CD4-positive, alpha-beta T cell treated with Interleukin-2 at 100 ng/mL for 4 hours (primary cell): ENCODE measurements at places on chromosomes 4 and X.

- DNase-seq, result no peak
Observed at GRCh38 chr4:122052677-122053076, 99.5 kb upstream of the BLTP1 start.

- DNase-seq, result peak; percentile 82
Observed at GRCh38 chrX:154748712-154749339, 2.1 kb downstream of the GAB3 start.

DNA sequence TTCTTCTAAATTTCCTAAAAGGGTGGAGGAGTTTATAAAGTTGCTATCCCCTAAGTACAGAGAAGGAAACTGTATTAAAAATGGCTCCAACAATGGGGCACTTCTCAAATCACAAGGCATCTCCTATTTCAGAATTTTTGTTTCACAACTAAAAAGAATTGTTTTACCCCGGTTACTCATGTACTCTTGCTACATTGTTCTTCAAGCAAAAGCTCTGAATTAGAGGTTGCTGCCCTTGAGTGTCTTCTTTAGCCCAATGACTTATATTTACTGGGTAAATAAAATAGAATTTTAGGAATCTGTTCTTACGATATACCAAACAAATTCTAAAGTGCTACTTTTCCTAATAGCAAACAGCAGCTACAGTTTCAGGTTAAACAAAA is 67.5 kb downstream of the PPEF2 start:
- DNase-seq, result no peak

- no peak for DNase-seq
Observed at GRCh38 chr4:176840166-176840565, 47.4 kb upstream of the VEGFC start.

DNA sequence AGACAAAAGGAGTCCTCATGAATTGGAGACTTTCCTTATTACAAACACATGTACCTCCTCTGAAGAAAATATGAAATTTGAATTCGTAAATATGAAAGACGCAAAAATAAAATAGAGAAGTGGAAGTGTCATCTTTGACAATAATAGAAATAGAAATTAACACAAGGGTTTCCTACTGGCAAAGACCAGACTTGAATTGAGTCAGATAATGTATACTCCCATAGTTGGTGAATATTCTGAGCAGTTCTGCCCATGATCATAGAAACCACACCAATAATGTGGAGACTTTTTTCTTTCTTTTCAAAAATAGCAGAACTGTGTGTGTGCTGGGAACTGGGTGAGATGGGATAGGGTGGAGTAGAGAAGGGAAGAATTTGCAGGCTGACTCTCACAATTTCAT is 277.7 kb upstream of the TET2 start:
- DNase-seq, result no peak

- no peak for DNase-seq
Observed at GRCh38 chrX:1181170-1181569, 31.3 kb downstream of the CRLF2 start.

DNA sequence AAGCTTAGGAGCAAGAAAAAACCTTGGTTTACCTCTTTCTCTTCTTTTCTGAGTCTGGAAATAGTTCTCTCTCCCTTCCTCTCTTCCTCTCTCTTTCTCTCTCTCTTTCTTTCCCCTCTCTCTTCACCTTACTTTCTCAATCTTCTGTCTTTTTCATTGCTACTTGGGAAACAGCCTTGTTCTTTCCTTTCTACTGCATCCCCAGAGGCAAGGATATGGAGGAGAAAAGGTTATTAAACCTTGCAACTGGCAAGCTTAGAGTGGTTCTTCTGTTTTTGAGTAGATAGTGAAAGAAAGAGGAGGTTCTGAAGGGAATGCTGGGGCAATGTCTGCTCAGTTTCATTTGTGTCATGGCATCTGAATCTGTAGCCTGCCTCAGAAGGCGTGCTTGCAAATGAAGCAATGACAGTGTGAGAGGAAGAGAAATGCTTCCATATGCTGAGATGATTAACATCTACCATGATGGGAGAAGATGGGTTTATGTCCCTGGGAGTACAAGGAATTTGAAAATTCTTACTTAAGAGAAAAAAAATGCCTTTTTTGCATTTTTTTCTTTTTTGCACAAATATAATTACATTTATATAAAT is 190.6 kb downstream of the CEP135 start:
- DNase-seq, result no peak

GRCh38 chr4:113008135-113008534 is 41.3 kb upstream of the ANK2 start:
- no peak for DNase-seq

- no peak for DNase-seq
Observed at GRCh38 chr4:128521156-128521555, 233.5 kb upstream of the PGRMC2 start.

DNA sequence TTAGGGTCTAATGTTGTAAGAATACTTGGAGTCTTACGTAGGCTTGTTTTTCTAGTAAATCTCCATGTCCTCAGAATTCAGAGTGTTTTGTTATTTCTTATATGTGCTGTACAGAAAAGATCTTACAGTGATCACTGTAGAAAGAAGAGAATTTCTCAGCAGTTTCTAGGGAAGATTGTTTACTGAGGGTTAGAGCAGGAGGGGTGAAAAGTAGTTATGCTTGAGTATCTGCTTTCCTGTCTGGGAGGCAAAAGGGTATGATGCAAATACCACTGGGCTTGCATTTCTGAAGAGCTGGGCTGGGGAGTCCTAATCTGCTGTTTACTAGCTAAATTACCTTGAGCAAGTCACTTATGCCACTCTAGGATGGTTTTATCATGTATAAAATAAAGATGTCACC is 78.2 kb downstream of the BEND4 start:
- no peak for DNase-seq

DNA sequence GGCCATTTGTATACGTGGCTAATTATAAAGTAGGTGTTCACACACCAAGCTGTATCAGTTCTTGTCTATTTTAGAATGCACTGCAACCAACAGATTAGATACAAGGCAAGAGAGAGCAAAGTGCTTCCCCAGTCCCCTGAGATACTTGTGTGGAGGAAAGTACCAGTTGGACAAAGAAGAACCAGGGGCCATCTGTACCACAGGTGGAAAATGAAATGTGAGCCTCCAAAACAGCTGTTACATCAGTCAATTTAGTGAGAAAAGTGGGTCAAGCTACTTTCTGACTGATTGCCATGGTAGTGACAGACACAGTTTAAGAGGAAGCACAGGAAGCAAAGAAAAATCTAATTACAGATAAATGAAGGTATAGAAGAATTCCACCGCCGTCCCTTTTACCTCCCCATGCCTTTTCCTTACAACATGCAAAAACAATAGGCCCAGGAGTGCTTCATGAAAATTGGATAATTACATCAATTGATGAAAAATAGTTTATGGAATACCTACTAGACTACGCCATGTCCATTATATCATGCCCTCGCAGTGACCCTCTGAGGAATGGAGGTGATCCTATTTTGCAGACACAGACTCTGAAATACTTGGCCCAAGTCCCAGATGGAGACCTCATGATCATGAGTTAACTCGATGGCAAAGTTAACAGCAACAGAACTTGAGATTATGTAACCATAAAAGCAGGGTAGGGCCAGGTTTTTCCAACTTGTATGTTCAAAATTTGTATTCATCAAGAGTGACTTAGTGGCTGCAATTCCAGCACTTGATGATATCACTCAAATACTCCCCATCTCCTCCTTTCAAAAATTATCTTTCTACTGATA is 15.8 kb downstream of the SMPX start:
- no peak for DNase-seq
